T-helper 2 cell (primary cell): ENCODE measurements at places on chromosomes 6 and 20.

DNA sequence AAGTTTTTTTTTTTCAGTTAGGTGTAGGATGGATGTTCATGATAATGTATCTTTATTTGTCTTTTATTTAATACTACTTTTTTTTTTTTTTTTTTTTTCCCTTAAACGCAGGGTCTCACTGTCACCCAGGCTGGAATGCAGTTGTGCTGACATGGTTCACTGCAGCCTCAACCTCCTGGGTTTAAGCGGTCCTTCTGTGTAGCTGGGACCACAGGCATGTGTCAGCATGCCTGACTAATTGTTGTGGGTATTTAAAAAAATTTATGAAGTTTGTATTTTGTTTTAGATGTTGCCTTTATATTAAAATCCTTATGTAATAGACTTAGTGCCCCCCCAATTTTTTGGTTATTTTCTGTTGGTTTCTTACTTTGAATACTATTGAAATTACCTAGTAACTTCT lies 42.6 kb downstream of the NCOA3 start:
- no peak for DNase-seq

GRCh38 chr6:117306227-117306790 lies 41.0 kb downstream of the VGLL2 start:
- DNase-seq, result no peak

- no peak for DNase-seq
Measured at GRCh38 chr6:3457710-3458602, 1.1 kb upstream of the SLC22A23 start.

- no peak for DNase-seq
Measured at GRCh38 chr20:46775806-46776205, 66.4 kb downstream of the SLC2A10 start.

- no peak for DNase-seq
Measured at GRCh38 chr6:1820165-1820564, 210.4 kb downstream of the FOXC1 start.
